NCI-H1048 (cell line): ENCODE measurements at places on chromosomes 11 and 22.

DNA sequence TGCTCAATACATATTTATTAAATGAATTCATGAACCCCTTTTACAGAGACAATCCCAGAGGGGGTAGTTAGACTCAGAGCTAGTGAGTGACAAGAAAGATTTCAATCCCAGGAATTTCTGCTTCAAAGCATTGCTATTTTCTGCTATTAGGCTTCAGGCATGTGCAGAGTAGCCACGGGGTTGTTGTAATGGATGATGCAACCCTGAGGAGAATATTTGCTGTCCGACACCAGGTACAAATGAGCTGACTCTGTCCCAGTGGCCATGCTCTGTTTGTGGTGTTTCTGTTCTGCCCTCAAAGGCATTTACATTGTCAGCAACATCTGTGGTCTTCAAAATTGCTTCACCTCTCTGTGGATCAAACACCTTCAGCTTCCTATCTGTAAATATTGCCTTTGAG, 102.6 kb downstream of the CSNK2A3 start:
- no peak for DNase-seq

DNA sequence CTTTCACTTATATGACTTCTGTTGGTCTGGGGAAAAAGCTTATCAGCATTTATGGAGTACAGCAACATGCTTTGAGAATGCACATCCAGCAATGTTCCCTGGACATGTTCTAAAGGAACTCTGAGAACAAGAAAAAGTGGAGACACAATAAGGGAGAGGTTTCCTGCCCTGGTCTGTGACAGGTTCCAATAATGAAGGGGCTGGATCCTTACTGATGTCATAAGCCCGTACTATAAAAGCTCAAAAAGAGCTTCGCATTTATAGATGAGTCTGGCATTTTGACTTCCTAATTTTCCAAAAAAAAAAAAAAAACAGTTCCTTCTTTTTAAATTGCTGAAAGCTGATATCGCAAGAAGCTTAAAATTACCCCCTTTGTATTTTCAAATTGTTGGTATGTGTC, 129.1 kb downstream of the MPPED2 start:
- no peak for DNase-seq

DNA sequence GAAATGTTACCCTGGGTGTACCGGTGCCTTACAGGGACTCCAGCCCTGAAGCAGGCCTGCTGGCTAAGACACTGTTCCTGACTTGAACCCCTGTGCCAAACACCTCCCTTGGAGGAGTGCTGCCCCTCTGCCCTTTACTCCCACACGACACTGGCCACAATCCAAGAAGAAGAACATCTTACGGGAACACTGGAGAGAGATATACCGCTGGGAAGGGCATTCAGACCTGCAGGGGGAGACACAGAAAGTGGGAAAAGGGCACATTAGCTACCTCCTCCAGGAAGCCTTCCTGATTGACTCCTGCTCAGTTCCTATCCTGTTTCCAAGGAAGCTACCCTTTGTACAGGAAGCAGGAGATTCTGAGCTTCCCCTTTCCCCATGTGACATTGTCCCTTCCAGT, 18.7 kb downstream of the TMPRSS13 start:
- DNase-seq: no peak

DNA sequence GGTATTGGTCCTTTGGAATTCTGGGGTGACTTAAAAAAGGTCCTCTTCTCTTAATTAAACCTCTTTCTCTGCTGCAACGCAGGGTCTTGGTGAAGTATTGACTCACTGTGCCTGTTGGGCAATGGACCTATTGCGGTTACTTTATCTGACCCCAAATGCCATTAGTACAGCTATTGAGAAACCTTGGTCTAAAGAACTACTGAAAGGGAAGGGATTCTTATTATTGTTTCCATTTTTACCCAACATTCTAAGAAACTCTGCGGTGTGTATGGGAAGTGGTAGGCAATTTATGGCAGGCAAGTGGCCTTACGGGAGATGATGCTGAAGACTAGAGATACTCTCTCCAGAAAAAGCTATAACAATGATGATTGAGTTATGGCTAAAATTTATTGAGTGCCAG, 12.5 kb downstream of the SLC6A5 start:
- DNase-seq: no peak

DNA sequence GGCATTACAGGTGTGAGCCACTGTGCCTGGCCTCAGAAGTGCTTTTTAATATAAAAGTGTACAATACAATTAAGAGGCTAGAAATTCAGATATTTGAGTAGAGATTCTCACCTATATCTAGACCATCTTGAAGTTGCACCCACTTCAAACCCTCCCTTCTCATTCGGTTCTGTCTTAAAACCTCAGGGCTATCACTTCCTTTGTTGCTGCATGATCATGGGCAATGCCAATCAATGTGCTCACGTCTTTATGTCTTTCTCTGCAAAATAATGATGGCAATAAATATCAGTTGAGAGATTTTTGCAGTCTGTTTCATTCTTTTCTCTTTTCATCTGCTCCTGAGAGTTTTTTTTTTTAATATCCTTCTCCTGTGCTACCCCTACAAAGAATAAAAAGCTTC, 9.3 kb upstream of the NUP160 start:
- DNase-seq: no peak

- DNase-seq: no peak
Measured at GRCh38 chr11:46947399-46948077, 11.0 kb downstream of the CSTPP1 start.

- DNase-seq: no peak
Measured at GRCh38 chr22:29520851-29521250, 32.7 kb downstream of the THOC5 start.

GRCh38 chr11:373716-374551, 4.6 kb downstream of the B4GALNT4 start:
- no peak for DNase-seq

- DNase-seq: no peak
Measured at GRCh38 chr11:119589001-119589400, 140.0 kb downstream of the NECTIN1 start.

- DNase-seq: no peak
Measured at GRCh38 chr11:57792060-57792541, 30.5 kb downstream of the CTNND1 start.

GRCh38 chr11:125272821-125273220, 108.3 kb downstream of the PKNOX2 start:
- no peak for DNase-seq

DNA sequence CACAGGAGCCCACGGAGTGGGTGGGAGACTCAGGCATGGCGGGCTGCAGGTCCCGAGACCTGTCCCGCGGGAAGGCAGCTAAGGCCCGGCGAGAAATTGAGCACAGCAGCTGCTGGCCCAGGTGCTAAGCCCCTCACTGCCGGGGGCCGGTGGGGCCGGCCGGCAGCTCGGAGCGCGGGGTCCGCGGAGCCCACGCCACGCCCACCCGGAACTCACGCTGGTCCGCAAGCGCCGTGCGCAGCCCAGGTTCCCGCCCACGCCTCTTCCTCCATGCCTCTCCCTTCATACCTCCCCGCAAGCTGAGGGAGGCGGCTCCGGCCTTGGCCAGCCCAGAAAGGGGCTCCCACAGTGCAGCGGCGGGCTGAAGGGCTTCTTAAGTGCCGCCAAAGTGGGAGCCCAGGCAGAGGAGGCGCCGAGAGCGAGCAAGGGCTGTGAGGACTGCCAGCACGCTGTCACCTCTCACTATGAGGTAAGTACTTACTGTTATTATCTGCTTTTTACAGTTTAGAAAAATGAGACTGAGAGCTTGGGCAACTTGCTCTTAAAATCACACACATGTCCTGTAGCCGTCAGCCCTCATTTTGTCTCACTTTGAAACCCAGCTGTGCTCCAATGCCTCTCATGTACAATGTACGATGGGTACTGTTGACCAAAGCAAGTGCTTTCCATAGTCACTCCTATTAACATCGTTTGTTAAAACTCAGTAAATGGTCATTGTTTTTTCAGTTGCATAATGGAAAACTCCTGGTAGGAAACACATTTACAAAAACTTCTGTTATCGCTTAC, 12.2 kb upstream of the OR10D3 start:
- no peak for DNase-seq

DNA sequence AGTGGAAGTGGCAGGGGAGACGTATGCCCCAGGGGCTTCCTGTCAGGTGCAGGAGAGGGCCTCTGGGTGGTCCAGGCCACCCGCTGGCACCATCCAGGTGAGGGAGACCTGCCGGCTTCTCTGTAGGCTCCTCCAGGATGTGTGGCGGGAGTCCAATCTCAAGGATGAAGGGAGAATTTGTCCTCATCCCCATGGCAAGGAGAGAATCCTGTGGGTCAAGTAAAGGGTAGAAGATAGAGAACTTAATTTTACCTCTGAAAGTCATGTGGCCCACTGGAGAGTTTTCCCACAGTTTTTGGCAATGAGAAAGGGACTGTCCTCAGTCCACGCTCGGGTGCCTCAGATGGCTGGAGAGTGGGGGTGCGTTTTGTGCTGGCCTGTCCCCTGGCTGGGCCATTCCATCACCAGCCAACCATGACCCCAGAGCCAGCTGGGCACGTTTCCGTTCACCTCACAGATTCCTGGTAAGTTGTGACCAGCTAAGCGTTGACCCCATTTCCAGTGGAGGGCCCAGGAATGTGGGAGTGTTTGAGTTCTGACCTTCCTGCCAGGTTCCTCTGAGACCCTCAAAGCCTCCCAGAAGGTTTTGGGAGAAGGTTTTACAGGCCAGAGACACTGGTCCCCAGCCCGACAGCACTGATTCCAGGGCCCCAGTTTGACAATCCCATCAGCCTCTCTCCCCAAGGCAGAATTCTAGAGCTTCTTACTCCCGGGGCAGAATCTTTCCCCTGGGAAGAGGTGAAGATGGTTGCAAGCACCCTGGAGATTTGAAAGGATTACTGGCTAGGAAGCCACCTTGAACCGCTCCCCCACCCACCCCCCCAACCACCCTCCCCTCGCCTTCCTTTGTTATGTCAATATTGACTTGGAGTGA, 2.6 kb downstream of the OVOL1 start:
- DNase-seq: no peak

DNA sequence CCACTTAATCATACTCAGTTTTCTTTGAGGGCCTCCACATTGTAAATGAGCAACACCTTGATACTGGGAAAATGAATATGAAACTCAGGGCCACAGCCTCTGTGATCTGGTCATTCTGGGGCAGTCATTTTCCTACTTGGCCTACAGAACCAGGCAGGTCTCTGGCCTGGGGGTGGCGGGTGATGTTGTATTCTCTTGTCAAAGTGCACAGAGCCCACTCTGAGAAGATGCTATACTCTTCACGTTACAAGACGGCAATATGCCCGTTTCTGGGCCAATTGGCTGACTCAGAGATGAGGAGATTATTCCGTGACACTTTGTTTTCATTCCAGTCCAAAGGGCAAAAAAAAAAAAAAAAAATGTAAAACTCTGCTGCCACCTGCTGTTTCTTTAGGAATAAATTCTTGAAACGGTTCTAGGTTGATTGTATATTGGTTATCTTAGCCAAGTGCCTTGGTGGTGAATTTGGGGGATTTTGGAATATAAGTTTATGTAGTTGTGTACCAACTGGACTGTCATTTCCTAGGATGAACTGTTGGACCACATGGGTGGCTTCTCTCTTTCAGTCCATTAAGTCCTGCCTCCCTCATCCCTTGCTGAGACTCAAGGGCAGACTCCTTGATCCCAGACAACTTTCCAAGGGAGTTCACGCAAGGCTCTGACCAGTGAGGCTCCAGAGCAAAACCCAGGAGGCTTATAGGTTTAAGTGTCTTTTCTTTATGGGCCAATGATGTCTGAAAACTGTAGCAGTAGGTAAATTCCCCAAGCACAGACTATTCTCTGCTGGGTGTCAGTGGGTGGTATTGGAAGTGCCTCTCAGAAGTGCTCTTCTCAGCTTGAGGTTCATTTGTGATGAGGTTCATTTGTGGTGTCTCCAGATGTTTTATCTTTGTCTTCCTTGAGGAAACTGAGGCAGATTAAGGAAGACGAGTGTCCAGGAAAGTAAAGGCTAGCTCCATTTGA, 18.2 kb downstream of the ADM start:
- no peak for DNase-seq

GRCh38 chr11:60625262-60625661, 74.2 kb upstream of the MS4A8 start:
- no peak for DNase-seq

- no peak for DNase-seq
Measured at GRCh38 chr11:125579811-125580210, 10.5 kb downstream of the EI24 start.

- DNase-seq: no peak
Measured at GRCh38 chr11:7591987-7592386, 78.2 kb downstream of the PPFIBP2 start.

GRCh38 chr11:57278721-57279095, 41.7 kb upstream of the APLNR start:
- DNase-seq: no peak

DNA sequence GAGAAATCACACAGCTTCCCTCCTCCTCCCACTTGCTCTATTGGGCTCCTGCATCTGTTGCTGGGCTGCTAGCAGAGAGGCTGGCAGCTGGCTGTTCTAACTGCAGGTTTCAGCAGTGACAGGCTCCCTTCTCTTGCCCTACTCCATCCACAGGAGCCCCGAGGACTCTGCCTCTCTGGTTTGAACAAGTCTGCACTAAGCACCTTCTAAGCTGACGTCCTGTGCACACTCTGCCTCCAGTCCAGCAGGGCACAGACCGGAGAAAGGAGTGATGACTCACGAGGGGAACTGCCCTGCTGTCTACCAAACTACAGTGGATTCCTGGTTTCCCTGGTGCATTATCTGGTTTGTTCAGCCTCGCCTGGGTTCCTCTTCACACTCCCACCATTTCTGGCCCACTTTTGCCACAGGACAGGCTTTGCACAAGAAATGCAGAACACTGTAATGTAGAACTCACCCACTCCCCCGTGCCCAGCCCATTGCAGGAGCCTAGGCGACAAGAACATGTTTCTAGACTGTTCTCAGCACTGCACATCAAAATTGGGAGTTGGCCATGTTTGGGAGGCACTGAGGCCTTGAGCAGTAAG, 26.0 kb downstream of the IL10RA start:
- no peak for DNase-seq
